ENCODE measurements at places on chromosomes 6 and 20. TPM values are rescaled to one million over a fixed set of nuclear protein-coding genes. Genes with fewer than 3 reads are reported as not detected.

Gene OXT
- not detected for total RNA-seq

GRCh38 chr6:107819217-107819616 is 4.9 kb downstream of the SCML4 start:
- no peak for DNase-seq
- no peak overlapping the region for H3K4me3 ChIP-seq
- H3K27me3 ChIP-seq: peaks cover 7% of the 10 kb centered on the region
- H3K36me3 ChIP-seq: no peaks in the 10 kb centered on the region
- H3K4me1 ChIP-seq: peaks cover 36% of the 10 kb centered on the region

Gene SRPK1
- 113 TPM for total RNA-seq

GRCh38 chr20:8020314-8021079 is 936 bp upstream of the TMX4 start:
- no peaks in the 10 kb centered on the region for H3K36me3 ChIP-seq
- H3K27me3 ChIP-seq: no peaks in the 10 kb centered on the region
- no peak for DNase-seq
- no peak overlapping the region for H3K27ac ChIP-seq

Gene KIAA1586
- 39.8 TPM for total RNA-seq

- H3K36me3 ChIP-seq: no peaks in the 10 kb centered on the region
- no peaks in the 10 kb centered on the region for H3K4me1 ChIP-seq
- peaks cover 20% of the 10 kb centered on the region for H3K27me3 ChIP-seq
- H3K4me3 ChIP-seq: no peak overlapping the region
- DNase-seq: no peak
Observed at GRCh38 chr20:19253316-19253715, 40.9 kb downstream of the SLC24A3 start.

DNA sequence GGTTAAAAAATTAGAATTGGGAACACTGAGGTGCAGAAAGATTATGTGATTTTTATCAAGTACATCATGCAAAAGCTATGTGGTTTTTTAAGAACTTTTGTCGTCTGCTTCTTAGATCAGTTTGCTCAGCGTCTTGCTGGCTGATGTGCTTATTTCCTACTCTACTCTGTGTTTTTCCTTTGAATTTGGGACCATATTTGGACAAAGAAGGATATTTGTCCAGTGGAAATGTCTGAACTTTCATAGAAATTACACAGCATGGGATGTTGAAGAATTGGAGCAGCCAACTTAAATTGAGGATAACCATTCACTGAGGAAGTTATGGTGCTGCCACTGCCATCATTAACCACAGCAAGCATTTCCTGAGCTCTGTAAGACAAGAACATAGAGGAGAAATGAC is 252.8 kb upstream of the HS3ST5 start:
- H3K27me3 ChIP-seq: no peaks in the 10 kb centered on the region
- no peaks in the 10 kb centered on the region for H3K36me3 ChIP-seq
- H3K4me3 ChIP-seq: no peak overlapping the region
- H3K27ac ChIP-seq: no peak overlapping the region

DNA sequence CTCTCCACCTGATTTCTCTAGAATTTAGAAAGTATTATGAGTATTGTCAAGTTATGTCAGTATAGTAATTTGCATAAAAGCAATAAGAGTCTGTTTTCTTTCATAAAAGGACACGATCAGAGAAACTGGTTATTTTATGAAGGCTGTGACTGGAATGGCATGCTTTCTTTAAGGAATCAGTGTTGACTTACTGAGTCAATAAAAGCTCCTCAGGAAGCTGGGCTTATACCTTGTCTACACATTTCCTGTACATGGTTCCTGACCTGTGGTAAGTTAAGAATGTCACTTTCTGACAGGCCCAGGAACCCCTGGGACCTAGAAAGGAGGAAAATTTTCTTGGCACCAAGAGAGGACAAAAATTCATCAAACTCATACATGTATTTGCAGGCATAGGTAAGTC is 1224.0 kb upstream of the ADGRB3 start:
- no peaks in the 10 kb centered on the region for H3K36me3 ChIP-seq
- no peaks in the 10 kb centered on the region for H3K27me3 ChIP-seq
- no peaks in the 10 kb centered on the region for H3K4me1 ChIP-seq

Gene SGK2
- 1.6 TPM for total RNA-seq

Gene PNPLA1
- total RNA-seq: not detected

Gene RHAG
- total RNA-seq: not detected

DNA sequence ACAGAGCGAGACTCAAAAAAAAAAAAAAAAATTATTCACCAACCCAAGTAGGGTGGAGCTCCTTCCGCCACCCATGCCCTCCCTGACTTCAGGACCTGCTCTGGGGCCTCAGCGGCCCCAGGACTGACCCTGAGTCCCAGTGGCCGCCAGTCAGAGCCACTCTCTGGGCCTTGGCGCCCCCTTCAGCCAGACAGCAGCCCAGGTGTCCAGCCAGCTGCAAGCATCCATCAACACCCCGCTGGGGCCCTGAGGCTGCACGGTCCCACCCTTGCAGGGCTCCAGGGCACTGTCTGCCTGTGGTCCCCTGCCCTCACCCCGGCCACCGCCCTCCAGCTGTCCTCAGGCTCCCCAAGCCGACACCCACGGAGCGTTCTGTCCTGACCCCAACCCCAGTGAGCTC is 11.4 kb upstream of the KCNQ2 start:
- no peaks in the 10 kb centered on the region for H3K36me3 ChIP-seq
- no peak for DNase-seq
- H3K4me1 ChIP-seq: no peaks in the 10 kb centered on the region
- no peak overlapping the region for H3K27ac ChIP-seq
- peaks cover 28% of the 10 kb centered on the region for H3K27me3 ChIP-seq

- H3K27ac ChIP-seq: peak overlapping the region; percentile 63
- DNase-seq: peak; percentile 8
- no peaks in the 10 kb centered on the region for H3K27me3 ChIP-seq
- peak overlapping the region; percentile 92 for H3K4me3 ChIP-seq
- peaks cover 19% of the 10 kb centered on the region for H3K4me1 ChIP-seq
Observed at GRCh38 chr6:156687789-156688619, 89.2 kb upstream of the ARID1B start.

- DNase-seq: no peak
- no peak overlapping the region for H3K27ac ChIP-seq
- H3K4me3 ChIP-seq: no peak overlapping the region
- H3K27me3 ChIP-seq: peaks cover 18% of the 10 kb centered on the region
Observed at GRCh38 chr6:152605342-152605741, 31.8 kb downstream of the SYNE1 start.

GRCh38 chr6:44161997-44162338 is 3.3 kb downstream of the CAPN11 start:
- H3K4me3 ChIP-seq: no peak overlapping the region
- no peak for DNase-seq
- H3K27me3 ChIP-seq: peaks cover 9% of the 10 kb centered on the region
- no peaks in the 10 kb centered on the region for H3K36me3 ChIP-seq

- no peaks in the 10 kb centered on the region for H3K36me3 ChIP-seq
- H3K27me3 ChIP-seq: no peaks in the 10 kb centered on the region
- H3K4me3 ChIP-seq: no peak overlapping the region
- no peak for DNase-seq
- H3K27ac ChIP-seq: no peak overlapping the region
- H3K4me1 ChIP-seq: peaks cover 18% of the 10 kb centered on the region
Observed at GRCh38 chr20:48035961-48036731, 250.9 kb upstream of the SULF2 start.

GRCh38 chr20:49595811-49596561 is 28.0 kb upstream of the PTGIS start:
- no peak for DNase-seq
- peak overlapping the region; percentile 5 for H3K27ac ChIP-seq
- H3K36me3 ChIP-seq: no peaks in the 10 kb centered on the region
- H3K4me3 ChIP-seq: no peak overlapping the region
- H3K27me3 ChIP-seq: no peaks in the 10 kb centered on the region
- H3K4me1 ChIP-seq: peaks cover 6% of the 10 kb centered on the region

Measured in neural crest cell (in vitro differentiated cells).